NCI-H774 (cell line): ENCODE measurements at places on chromosomes 6 and 20.

DNA sequence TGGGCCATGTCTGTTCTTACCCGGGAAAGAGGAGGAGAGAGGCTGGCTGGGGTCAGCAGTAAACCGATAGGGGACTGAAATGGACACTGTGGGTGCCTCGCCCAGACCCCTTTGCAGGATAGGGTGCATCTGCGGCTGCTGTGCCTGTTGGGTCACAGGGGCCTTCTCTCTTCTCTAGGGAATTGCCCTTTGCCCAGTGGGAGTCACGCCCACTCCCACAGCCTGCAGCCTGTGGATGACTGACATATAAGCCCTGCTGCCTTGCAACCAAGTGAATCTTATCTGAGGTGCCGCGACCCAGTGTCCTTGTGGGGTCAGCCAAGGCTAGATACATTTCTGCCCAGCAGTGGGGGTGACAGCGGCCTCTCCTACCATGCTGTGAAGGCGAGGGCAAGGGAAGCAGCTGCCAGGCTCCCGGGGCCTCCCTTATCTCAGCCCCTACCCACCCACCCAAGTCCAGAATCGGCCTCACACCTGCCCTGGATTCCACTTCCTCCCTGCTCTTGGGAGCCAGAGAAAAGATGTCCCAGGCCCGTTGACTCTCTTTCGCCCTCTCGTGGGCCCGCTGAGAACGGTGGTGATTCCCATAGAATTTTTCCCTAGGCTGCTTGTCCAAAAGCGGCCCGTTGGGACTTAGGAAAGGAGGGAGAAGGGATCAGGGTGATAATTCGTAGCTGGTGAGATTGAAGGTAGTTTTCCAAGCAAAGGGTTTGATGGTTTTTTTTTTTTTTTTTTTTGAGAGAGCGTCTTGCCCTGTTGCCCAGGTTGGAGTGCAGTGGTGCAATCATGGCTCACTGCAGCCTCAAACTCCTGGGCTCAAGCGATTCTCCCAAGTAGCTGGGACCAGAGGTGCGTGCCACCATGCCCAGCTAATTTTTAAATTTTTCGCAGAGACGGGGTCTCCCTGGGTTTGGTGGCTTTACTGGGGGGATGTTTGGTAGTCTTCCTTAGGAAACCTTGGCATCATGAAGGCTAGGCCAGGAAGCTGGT, 76.4 kb upstream of the RNF24 start:
- DNase-seq, result no peak

- DNase-seq, result no peak
These were observed 45.2 kb upstream of the PAK5 start for GRCh38 chr20:9884061-9884460.

DNA sequence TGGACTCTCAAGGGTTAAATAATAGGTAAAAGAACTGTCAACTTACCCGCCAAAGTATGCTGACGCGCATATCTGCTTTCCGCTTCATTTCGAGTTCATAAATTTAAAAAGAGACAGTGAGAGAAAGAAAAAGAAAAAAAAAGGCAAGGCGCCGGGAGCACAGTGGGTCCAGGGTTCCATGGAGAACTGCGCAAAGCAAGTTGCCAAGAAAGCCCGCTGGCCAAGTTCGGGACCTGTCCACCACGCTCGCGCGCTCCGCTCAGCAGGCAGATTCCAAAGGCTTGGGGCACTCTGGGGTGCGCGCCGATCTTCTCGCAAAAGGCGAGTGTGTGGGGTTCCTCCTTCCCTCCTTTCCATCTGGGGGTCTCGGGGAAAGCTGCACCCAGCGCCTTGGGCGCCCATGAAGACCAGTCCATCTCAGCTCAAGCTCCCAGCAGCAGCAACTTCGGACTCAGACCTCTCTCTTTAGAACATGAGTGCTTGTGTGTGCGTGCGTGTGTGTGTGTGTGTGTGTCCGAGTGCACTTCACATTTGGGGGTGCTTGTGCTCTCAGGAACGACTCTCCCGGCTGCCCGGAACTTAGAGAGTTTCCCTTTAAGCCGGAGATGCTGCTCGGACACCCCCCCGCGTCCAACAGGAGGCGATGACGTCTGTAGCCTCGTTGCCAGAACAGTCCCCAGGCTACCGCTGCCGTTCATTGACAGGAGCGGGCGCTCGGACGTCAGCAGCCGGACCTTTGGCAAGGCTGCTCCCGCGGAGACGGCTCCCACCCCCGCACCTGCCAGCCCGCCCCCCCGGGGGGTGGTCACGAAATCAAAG, 180.0 kb downstream of the TBXT start:
- DNase-seq, result no peak

- DNase-seq, result no peak
These were observed 498.3 kb upstream of the AGPAT4 start for GRCh38 chr6:161772176-161772575.

DNA sequence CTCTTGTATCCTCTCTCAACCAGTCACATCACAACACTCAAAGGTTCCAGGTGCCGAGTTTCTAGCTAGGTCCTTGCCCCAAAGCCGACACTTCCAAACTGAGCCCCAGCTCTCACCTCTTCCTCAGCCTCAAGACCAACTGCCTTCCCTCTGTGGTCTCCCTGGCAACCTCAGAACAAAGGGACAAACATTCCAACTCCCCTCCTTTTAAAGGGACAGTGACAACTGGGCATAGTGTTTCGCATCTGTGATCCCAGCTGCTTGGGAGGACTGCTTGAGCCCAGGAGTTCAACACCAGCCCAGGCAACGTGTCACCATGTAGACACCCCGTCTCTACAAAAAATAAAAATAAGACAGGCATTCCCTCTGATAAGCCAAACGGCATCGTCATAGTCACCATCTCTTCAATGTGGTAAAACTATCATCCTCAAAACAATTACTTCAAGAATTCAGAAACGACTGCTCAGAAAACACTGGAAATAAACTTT, 11.3 kb downstream of the DIDO1 start:
- peak; percentile 54 for DNase-seq
